ENCODE measurements at places on chromosomes 16 and 17.

DNA sequence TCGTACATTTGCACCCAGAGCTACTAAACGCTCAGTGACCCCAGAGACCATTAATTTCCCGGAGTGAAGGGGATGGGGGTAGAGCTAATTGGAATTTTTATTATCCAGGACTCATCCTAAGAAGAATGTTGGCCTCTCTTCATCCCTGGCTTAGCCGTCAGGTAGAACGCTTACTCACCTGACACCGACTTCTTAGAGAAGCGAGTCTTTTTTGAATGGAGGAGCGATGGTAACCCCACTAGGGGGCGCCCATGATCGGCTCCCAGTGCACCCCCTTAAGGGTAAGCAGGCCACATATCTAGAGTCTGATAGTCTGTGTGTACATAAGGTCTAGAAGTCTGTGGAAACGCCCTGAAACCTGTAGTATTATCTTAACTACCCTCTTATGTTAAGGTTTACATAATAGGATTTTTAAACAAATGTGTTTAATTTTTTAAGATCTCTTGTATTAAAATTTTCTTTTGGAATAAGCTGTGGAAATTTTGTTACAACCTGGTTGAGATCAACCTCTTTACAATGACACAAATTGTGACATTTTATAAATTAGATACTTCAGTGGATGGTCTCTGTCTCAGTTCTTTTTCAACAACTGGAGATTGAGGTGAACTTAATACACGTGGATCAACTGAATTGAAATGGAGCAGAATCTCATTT lies 229.8 kb downstream of the CPPED1 start:
- DNase-seq, result no peak

GRCh38 chr17:68942389-68942788 lies 12.8 kb downstream of the ABCA8 start:
- DNase-seq, result no peak

- no peak for DNase-seq
Measured at GRCh38 chr16:66462912-66463311, 35.8 kb downstream of the BEAN1 start.

DNA sequence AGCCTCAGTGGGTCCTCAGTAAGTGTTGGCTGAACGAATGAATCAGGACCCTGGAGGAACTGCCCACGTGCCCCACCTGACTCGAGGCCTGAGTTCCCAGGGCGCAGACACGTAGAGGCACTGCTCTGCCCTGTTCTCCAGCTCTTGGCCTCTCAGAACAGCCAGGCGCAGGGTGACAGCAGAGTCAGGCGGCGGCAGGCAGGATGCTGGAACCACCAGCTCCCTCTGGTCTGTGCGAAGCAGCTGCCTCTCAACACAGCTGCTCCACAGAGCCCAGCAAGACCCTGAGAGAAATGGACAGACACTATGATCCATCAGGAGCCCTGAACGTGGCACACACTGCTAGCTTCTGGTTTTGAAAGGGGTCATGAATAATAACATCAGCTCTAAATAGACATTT lies 53.1 kb upstream of the BCO1 start:
- DNase-seq, result no peak

- DNase-seq, result no peak
Measured at GRCh38 chr16:48128769-48129168, 27.0 kb downstream of the ABCC12 start.

GRCh38 chr17:45759761-45760160 lies 24.4 kb upstream of the CRHR1 start:
- DNase-seq, result no peak

DNA sequence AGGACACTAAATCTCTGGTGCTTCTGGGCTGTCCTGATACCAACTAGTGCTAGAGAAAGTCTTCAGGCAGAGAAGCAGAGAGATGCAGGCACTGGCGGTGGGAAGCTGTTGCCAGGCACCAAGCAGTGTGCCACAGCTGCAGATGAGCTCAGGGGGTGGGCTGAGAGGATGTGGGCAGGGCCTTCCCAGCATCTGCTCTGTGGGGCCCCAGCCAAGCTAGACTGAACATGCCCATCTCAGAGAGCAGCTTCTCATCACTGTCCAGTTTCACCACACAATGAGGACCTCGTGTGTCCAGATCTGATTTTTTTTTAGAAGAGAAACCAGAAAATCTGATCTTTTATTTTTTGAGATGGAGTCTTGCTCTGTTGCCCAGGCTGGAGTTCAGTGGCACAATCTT lies 17.1 kb downstream of the PSKH1 start:
- DNase-seq, result no peak

DNA sequence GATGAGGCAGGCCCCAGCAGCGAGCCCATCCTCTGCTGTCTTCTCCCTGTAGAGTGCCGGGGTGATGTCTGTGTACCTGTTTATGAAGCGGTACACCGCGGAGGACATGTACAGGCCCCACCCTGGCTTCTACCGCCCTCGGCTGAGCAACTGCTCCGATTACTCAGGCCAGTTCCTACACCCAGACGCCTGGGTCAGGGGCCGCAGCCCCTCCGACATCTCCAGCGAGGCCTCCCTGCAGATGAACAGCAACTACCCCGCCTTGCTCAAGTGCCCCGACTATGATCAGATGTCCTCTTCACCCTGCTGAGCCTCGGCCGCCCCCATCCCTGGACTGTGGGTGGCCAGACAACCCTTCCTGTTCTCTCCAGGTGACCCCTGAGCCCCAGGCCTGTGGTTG lies 50.0 kb downstream of the CACNG5 start:
- DNase-seq, result no peak

- no peak for DNase-seq
Measured at GRCh38 chr16:29154088-29154487, 169.2 kb downstream of the LAT start.

DNA sequence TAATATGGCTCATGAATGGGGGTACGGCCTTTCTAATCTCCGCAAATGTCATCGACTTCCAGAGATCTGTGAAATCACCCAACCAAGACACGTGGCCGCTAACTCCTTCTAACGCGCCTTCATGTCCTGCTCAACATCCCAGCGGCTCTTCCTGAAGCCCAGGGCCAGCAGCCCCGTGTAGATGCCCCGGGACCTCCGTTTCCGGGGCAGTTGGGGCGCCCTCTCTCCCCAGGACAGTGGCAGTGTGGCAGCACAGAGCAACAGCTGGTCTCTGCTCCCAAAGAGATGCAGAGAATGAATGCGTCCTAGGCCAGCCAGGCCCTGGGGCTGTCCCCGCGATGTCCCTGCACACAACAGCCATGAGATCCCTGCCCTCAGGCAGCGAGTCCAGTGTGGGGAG lies 153.5 kb downstream of the RBFOX3 start:
- DNase-seq, result no peak

DNA sequence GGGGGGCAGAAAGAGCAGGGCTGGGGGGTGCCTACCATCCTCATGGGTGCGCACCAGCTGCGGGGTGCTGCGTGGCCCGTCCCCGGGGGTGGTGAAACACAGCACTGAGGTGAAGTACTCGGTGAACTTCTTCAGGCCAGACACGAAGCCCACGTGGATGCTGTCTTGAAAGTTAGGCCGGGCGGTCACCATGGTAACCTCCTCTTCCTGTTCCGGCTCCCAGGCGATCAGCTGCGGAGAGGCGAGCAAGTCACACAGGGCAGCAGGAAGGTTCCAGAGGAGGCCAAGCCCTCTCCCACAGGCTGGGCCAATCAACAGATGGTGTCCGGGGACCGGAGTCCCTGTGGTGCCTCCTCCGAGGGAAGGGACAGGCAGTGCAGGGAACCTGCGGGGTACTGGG lies 90.1 kb upstream of the CDC42EP4 start:
- DNase-seq, result no peak

DNA sequence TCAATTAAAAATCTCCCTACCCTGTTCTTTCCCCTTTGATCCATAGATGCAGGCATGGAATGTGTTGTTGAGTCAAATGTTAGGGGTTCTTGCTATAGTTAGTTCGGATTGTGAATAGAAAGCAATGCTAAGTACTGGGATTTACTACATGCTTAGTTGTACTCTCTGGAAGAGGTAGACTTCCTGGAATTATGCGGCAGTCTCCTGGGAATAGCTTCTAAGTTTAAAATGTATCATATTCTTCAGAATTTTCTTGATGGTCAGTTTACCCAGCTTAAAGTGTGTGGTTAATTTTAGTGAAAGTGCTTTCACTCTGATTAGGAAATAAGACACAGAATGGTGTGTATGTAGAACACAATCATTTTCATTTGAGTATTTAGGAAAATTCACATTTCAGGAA lies 3.5 kb downstream of the CLTC start:
- DNase-seq, result no peak

DNA sequence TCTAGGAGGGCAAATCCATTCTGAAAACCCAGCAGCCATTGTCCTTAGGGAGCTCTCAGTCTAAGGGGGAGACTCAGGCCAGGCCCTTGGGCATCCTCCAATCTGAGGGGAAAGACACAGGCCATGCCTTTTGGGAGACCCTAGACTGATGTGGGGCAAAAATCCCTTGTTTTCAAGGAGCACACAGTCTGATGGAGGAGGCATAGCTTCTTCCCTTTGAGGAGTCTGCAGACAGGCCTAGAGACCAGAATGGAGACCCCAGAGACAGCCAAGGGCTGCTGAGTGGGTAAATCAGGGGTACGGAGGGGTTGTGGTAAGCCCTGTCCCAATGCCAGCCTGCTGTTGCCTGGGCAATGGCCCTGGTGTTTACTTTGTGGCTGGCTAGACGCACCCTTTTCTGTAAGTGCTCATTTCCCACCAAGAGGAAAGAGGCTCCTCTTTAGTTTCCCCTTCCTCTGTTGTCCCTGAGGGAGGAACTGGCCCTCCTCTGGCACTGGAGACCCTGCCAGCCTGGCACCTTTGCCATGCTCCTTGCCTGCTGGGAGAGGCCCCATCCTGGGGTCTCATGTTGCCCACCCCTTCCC lies 19.3 kb downstream of the ARHGAP23 start:
- no peak for DNase-seq

DNA sequence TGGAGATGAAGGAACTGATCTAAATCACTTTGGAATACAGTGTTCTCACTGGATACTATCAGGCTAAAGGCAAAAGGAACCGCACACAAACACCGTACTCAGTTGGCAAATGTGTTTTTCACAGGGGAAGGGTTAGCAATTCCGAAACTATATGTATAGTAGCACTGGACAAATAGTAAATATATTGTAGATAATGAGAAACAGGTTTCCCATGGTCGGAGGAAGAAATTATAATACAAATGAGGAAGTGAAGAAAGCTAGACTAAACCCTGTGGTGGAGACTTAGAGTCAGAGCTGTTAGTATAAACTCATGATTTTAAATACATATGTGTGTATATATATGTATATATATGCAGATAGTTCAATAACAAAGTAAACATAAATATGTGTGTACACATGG lies 414.1 kb upstream of the SALL1 start:
- no peak for DNase-seq

- DNase-seq, result no peak
Measured at GRCh38 chr17:50274142-50274896, at the start of gene TMEM92. Gene TMEM92, plus strand, starts transcription at chr17:50274466. Its CDS starts 36 bp downstream, at chr17:50274502.

DNA sequence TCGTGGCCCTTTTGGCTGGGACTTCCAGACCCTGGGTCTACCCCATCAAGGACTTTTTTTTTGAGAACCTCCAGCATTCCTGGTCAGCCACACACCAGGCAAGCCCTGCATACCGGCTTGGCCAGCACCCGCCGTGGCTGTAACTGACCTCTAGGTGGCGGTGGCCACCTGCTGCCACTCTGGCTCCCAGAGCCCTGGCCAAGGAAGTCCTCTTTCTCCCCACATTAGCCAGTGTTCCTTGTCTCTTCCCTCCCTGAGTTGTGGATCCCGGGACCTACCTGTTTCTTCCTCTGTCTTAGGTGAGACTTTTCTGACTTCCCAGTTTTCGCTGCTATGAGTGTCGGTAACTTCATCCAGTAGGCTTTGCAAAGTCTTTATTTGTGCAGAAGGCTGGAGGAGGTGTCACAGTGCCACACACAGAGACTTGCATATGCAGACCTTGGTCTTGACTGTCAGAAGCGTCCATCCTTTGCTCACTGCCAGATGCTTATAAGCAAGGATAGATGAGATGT lies 348.3 kb downstream of the CPPED1 start:
- peak; percentile 13 for DNase-seq

GRCh38 chr17:71917715-71918114 lies 203.1 kb upstream of the SOX9 start:
- DNase-seq, result no peak

DNA sequence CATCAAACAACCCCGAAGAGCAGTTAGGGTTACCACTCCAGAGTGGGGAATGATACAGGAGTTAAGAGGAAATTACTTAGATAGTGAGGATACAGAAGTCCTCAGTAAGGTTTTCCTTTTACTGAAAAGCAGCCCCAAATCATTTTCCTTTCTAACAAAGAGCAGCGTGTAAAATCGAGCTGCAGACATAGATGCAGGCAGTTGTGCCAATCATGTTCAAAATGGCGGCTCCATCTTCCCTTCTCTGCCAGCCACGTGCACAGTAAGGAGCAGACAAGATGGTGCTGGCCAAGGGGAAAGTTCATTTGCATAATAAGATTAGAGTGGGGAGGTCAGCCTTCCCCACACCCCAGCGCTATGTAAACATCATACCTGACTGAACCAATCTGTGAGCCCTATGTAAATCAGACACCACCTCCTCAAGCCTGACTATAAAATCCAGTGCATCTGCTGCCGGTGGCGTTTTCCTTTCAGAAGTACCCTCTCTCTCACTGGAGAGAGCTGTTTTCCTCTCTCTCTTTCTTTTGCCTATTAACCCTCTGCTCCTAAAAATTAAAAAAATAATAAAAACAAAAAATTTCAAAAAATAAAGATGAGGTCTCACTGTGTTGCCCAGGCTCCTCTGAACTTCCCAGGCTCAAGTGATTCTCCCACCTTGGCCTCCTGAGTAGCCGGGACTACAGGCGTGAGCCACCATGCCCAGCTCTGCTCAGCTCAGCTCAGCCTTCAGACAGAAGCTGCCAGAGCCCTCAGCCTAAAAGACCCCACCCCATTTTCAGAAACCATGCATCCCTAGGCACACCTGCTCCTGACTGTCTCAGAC lies 2.6 kb upstream of the SRL start:
- DNase-seq, result no peak

- no peak for DNase-seq
Measured at GRCh38 chr16:79436885-79437284, 163.7 kb downstream of the MAF start.

- no peak for DNase-seq
Measured at GRCh38 chr17:48799069-48799723, 17.8 kb downstream of the TTLL6 start.

DNA sequence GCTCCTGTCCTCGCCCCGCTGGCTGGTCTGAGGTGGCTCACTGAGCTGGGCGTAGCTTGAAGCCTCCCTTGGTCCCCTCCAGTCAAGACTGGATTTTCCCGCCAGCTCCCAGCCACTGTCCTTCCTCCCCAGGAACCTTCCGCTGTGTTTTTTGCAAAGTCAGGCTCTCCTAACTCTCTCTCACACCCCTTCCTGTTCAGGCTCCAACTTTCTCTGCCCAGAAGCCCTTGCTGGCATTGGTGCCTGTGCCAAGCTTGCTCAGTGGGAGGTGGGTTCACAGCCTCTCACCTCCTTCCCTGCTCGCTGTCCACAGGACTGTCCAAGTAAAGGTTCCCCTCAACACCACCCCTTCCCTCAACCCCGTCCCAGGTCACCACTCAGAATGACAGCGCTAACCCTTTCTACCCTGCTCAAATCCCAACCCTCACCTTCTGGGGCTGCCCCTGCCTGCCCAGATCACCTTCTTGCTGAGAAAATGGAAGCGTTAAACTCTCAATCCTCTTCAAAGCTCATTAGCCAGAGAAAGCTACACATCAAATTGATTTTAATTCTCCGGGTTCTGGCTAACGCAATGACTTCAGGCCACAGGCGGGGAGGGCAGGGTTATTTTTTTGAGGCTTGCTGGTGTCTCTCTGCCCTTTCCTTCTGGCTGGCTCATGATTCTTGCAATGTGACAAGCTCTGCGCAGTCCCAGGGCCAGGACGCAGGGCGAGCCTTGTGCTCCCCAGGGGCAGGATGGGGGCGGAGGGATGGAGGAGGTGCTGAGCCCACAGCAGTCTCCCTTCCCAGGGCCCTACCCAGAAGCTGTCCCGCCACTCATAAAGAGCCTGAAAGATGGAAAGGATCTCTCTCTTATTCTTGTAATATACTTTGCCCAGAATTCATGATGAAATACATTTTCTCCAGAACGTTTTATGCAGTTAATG lies 357.2 kb upstream of the TNRC6C start:
- DNase-seq, result no peak

Measured in memory B cell (primary cell).